Activated gamma-delta T cell treated with Interleukin-2 at 50 U/mL for 16 hours (primary cell): ENCODE measurements at places on chromosomes 1 and 21.

DNA sequence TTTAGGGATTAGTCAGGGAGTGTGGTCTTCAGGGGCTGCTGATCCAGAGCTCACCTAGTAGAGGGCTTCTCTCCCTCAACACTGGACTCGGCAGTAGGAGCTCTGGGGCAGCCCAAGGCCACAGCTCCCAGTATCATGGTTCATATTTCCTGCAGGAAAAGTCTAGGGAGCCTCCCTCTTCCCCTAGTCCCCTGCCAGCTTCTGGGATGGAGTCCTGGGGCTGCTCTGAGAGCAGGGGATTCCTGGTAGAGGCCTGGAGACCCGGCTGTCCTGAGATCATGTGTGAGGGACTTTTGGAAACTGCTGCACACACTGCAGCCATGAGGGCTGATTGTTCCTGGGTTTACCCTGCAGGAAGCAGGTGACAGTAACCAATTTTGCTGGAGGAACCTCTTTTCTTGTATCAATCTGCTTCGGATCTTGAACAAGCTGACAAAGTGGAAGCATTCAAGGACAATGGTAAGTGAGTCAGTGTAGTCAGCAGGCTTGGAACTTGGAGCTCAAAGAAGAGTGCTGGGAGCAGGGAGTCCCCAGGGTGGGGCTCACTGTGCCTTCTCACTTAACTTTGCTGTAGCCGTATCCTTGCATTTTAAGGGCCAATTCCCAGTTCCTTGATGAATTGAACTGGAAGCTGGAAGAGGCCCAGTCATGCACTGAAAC, 16.3 kb downstream of the STRIP1 start:
- no peak for DNase-seq

DNA sequence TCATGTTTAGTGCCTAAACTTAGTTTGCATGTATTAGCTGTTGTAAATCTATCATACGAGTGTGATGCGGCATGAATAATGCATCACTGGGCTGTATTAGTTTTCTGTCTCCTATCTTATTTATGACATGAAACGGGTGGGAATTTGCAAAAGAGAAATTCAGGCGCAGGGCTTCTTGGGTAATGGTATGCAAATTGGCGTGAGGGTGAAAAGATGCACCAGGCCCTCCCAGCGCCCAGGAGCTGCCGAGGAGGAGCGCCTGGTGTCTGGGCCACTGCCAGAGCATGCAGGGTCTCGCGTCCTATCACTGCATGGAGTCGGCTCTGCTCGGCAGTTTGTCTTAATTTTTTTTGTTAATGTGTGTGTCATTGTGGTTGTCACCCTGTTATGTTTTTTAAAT, 82.9 kb upstream of the ACTL8 start:
- no peak for DNase-seq

- no peak for DNase-seq
These were observed 1.5 kb upstream of the PLK3 start for GRCh38 chr1:44798481-44799365.

DNA sequence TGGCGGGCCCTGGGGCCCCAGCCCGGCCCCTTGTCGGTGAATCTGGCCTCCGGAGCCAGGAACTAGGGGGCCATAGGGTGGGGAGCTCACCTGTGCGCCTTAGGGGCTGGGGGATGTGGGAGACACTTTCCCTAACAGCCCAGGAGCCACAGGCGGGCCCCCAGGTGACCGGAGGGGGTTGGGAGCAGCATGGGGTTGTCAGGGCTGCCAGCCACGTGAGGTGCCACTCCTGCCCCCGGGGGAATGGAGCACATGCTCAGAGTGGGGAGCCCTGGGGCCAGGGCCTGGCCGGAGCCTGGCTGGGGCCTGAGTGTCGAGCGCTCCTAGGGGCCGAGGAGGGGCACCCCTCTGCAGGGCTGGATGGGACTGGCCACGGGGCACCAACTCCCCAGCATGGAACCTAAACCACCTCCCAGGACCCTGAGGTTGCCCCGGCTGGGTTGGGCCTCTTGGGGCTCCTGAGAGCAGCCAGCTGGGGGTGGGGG, 19.9 kb downstream of the PRXL2B start:
- DNase-seq = no peak

DNA sequence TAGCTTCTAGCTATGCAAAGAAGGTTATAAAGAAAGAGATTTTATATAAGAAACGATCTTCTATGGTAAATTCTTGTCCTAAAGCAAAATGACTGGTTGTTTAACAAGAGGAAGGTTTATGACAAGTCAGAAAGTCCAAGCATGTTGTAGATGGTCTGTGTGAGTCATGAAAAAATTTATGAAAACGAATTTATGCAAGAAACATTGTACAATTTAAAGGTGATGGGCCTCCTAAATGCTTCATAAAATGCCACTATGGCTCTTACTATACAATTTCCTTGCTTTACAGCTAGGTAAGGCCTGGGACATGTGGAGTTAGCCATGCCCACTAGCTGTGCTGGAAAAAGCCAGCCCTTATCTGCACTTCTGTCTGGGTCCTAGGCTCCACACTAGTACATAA, 125.4 kb downstream of the PTGER3 start:
- no peak for DNase-seq

- DNase-seq = no peak
These were observed 25.6 kb downstream of the DPYD start for GRCh38 chr1:97895278-97895677.

GRCh38 chr1:180167721-180168467, 13.2 kb downstream of the QSOX1 start:
- DNase-seq = no peak

DNA sequence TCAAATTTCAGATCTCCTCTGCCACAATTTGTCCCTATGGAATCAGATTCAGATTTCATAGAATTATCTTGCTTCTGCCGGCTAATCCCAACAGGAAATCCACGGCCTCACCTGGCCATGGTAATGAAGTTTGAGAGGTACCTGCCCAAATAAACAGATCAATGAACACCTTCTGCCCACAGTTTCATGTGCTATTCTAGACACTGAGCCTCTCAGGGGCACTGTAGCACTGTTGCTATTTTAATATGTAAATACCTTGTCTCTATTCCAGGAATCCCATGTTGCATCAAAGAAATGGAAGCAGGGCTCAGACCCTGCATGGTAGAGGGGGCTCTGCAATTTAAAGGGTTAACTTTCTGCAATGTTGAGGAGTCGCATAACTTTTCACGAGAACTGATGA, 593.1 kb downstream of the PTBP2 start:
- DNase-seq = no peak

DNA sequence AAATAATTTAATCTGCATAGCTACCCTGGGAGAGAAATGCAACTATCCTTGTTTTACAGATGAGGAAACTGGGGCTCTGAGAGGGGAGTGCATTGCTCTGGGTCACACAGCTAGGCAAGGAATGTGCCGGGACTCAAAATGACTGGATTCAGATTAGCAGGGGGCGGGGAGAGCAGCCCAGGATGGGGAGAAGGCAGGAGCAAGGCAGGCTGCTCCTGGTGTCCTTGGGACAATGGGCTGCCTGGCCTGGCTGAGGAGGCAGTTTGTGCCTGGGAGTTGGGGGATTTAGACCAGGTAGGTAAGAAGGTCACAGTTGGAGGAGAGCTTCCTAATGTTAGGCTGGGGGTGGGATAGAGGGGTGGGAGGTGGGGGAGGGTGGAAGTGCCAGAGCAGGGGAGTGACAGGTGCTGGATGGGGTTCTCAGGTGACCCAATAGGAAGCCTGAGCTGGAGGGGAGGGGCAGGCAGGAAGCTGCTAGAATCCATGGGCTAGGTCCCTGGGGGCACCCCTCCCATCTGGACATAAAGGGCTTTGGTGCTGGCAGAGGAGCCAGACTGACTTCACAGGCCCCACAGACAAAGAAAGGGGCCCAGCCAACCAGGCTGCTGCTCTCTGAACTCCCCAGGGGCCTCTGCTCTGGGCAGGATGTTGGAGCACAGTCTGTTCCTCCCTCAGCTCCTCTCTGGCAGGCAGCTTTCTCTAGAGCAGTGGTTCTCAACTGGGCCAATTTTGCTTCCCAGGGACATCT, 29.0 kb downstream of the TRIM62 start:
- DNase-seq = no peak
